DMS153 (cell line): ENCODE measurements at places on chromosomes 6 and 20.
A peak's percentile ranks its signal among the peaks of the same experiment; 100 is the strongest.

DNA sequence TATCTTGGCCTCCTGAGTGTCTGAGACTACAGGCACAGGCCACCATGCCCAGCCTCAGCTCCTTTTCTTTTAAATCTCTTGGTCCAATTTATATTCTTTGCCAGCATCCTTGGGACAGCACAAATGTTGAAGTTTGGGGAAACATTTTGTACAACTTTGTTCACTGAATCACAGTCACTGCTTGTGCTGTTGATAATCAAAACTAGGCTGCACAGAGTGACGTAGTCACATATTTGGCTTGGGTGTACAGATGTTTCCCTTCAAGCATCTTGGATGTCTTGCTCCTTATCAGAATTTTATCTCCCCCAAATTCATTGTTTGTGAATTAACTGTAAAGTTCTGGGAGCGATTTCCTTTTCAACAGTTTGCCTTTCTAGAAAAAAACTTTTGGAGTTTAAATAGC, 17.9 kb downstream of the CARMIL1 start:
- no peak for DNase-seq

DNA sequence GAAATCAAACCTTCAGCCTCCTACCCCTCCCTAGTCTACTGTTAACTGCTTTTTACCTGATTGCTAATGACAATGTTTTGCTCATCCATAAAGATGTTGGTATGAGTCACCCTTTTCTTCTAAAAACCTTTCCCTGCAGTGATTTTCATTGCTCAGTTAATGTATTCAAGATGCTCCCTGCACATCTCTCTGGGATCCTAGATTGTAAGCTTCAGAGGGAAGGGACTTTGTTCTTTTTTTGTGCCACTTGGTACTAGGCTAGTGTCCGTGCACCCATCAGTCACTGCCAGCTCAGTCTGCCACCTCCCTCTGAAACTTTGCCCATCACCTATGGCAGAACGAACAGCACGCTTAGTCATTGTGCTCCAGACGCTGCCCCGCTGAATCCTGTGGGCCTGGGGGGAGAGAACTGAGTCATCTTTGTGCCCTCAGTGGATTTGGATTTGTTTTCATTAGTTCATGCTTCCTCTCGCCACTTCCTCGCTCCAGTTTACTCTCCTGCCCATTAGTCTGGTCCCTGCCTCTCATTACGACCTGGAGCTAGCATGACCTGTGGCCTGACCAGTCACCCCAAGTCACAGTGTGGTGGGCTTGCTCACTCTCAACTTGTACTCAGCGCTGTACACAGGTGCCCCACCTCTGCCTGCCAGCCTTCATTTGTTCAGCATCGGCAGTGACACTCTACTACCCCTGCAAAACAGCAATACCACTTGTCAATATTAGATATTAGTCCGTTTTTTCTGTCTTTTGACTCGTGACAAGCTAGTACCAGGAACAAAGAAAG, 78.0 kb upstream of the TMEM181 start:
- no peak for DNase-seq

- no peak for DNase-seq
Measured at GRCh38 chr6:163148451-163149278, 265.9 kb upstream of the QKI start.

GRCh38 chr20:13341737-13342393, 120.8 kb downstream of the ISM1 start:
- no peak for DNase-seq

DNA sequence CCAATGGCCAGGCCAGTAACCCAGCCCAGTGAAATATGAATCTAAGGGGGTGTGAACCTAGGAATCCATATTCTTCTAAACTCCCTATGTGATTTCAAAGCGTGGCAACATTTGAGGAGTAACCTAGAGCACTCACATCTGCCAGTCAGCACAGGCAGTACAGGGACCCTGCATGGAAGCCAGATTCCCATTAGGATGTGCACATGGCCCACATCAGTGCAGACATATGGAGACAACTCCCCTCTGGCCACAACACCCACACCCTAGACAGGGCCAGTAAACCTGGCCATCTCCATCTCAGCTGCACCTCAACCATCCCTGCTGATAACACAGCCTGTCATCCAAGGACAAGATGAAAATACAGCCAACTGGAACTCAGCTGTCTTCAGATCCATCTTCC, 56.5 kb downstream of the KIF16B start:
- DNase-seq: no peak

GRCh38 chr20:14599613-14600012, 262.2 kb upstream of the FLRT3 start:
- no peak for DNase-seq

DNA sequence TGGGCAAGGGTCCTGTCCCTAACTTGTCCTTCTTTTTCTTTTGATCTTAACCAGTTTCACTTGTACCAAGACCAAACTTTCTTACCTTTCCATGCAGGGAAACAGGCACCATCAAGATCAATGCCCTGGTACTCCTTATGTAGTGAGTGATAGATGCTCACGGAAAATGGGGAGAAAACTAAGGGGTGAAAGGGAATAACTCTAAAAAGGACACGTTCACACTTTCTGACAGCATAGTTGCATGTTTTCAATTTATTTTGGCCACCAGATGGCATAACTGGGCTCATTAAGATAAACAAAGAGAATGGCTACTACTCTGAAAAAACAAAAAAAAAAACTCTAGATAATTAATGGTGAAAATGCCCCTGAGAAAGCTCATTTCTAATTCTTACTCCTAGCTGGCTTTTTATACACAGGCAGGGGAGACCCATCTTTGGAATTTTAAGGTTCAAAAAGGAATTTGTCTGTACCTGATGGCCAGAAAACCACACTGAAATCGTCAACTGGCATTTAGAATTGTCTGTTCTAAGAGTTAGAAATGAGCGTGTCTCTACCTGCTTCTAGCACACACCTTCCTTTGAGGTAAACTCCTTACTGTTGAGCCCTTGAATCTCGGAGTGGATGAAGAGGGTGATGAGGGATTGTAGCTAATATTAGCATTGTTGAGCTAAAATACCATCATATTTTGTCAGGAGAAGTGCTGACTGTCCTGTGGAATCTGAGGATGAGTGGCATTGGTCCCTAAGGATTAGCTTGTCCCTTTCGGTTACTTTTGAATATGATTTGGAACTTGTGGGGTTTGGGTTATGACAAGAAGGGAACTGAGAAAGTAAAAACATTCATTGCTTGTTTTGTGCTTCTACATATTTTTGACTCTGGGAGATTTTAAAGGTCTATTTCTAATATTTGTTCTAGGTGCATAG, 62.2 kb upstream of the DDR1 start:
- DNase-seq: no peak

DNA sequence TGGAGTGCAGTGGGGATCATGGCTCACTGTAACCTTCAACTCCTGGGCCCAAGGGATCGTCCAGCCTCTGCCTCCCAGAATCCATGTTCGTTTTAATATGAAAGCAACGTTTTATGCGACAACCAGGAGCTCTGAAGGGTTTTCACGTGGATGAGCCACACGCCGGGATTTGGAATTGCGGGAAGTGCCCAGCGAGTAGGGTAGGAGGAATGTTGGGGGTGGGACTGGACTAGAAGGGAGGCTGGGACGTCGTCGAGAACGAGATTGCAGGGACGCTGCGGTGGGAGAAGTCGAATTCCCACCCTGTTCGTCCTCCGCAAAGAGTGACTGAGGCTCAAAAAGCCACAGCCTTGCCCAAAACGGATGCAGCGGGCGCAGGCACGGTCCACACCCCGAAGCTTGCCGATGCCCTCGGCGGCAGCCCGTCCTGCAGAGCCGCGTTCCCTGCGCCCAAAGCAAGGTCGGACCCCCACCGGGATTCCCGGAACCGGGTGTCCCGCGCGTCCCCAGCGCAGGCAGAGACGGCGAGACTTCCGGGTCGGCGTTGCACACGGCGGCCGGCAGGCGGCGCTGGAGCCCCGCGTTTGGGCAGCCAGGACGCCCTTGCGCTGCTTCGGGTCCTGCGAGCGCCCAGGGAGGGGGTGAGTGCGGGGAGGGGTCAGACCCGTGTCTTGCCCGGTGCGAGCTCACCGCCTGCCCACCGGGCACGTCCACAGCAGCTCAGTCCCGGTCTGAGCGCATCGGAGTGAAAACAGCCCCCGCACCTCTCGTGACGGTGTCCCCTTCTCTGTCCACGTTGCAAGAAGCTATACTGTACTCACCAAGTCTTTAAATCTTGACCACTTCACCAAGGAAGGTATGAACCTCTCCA, 87.8 kb downstream of the DHX35 start:
- DNase-seq: peak; percentile 21

- no peak for DNase-seq
Measured at GRCh38 chr20:32603046-32603726, 18.1 kb upstream of the NOL4L start.

- no peak for DNase-seq
Measured at GRCh38 chr6:67300430-67301040, 1334.5 kb upstream of the ADGRB3 start.

DNA sequence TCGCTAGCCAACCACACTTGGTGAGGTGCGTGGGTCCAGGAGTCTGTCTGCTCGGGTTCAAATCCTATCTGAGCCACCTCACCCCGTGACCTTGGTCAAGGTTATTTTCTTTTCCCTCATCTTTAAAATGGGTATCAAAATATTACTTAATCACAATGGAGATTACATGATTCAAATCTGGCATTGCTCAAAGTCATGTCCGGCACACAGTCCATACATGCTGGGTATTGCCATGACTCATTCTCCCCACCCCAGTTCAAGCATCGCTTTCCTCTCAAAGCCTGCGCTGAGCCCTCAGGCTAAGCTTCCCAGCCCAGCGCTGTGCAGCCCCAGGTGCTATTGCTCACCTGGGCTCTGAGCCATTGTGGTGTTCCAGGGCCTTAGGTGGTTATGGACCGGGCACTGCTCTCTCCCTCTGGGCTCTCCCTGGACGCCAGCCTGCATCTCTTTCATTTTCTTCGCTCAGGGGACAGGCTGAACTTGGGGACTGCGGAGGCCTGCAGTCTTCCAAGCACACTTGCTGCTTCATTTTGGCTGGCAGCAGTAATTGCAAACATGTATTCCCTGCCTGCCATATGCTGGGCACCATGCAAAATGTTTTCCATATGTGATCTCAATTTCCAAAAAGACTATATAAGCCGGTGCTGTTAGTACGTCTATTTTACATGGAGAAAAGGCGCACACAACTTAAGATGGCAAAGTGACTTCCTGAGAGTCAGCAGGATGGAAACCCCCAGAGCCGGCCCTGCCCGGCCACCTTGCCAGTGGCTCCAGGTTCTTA, 27.3 kb downstream of the WRNIP1 start:
- DNase-seq: no peak

DNA sequence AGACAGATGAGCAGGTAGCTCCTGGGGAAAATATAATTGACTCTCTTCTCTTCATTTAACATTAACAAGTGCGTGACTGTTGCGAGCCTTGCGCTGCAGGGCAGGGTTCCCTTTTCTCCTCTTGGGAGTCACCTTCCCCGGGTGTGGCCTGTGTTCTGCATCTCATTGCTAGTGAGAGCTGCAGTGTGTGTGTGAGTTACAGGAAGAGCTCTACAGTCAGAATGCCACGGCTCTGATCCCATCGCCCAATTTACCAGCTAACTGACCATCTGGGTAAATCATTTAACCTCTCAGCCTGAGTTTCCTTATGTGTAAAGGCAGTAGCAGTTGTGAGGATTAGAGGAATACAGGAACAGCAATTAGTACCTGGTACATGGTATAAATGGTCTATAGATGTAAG, 106.8 kb upstream of the NUP153 start:
- no peak for DNase-seq

DNA sequence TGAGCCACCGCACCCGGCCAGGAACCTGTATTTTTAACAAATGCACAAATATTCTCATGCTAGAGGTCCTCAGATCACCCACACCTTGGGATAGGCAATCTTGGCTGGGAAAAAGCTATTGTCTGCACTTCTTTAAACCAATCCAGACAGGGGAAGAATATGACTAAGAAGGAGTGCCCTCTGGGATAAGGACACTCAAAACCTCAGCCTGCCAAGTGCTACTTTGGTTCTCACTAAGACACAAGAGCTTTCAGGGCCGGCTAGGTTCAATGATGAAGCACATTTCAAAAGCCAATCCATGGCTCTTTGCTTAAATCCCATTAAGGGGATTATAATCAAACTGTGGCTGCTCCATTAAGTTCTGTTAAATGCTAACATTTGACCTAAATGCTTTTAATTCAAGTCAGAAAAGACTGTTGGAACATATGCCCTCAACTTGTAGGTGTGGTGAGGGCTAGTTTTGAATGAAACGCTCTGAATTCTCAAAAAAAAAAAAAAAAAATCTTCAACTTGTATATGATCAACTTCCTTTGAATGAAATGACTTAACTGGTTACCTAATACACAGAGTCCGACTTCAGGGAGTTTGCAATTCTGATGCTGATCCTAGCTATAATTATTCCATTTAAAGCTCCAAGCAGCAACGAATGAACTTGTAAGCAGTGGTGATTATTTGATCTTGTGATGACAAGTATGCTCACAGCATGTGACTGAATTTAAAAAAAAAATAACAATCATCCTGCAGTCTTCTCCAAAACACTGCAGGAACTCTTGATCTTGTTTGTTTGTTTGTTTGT, 56.6 kb downstream of the SLC23A2 start:
- DNase-seq: no peak

DNA sequence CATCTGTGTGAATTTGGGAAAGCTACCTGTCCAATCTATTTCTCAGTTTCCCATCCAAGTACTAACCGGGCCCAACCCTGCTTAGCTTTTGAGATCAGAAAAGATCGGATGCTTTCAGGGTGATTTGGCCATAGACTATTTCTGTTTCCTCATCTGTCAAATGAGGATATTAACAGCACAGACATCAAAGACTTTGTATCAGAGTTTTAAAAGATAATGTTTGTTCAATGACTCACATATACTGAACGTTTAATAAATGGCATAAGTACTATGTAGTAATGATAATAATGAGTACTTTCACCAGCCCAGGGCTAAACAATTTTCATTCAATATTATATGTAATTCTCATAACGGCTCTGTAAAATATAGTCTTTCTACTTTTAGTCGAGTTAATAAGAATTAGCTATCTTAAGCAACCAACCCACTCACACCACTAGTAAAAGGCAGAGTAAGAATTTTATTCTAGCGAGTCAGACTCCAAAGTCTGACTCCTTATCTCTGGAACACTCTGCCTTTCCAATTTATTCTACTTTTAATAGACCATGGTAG, 216.5 kb downstream of the ARHGAP18 start:
- no peak for DNase-seq

GRCh38 chr6:35216851-35217811, 3.4 kb downstream of the SCUBE3 start:
- peak; percentile 15 for DNase-seq

DNA sequence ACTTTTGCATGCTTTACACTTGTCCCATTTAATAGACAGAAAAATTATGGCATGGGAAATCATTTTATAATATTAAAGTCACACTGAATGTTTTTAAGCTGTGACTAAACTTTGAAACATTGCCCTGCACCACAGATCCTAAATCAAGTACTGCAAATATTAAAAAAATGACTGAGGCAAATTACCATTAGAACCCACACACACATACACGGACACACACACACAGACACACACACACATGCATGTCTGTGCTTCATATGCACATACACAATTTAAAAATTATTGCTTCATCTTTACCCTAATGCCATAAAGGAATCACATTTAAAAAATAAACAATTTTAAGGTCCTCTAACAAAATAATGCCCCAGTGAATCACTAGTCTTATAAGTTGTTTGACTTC, 19.9 kb downstream of the CYP24A1 start:
- DNase-seq: no peak
